Fibroblast of skin of scalp (primary cell): ENCODE measurements at places on chromosomes 1 and 21.

GRCh38 chr21:43864313-43864961, 586 bp upstream of the AGPAT3 start:
- DNase-seq, result peak; percentile 27

DNA sequence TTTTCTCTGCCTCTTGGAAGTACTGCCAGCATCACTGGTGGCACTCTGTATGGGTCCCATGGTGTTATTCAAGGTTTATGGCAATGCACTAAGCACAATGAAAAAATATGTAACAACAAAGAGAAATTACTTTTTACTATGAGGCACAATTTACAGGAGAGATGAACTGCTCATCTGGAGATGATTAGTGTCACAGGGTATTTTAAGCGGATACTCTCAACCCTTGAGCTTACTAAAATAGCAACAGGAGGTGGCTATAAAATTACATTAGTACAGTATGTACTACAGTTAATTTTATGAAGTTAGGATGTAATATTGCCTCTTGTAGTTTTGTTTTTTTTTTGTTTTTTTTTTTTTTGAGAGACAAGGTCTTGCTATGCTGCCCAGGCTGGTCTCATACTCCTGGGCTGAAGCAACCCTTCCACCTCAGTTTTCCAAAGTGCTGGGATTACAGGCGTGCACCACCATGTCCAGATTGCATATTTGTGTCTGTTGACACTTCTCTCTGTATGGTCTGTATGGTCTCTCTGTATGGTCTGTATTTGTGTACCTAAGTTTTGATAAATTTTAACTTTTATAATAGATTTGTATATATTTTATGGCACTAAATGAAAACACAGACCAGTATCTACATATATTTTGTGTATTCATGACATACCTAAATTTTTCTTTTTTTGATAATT, 175.6 kb upstream of the HP1BP3 start:
- peak; percentile 14 for DNase-seq

GRCh38 chr1:5515501-5515900, 476.7 kb downstream of the NPHP4 start:
- no peak for DNase-seq

DNA sequence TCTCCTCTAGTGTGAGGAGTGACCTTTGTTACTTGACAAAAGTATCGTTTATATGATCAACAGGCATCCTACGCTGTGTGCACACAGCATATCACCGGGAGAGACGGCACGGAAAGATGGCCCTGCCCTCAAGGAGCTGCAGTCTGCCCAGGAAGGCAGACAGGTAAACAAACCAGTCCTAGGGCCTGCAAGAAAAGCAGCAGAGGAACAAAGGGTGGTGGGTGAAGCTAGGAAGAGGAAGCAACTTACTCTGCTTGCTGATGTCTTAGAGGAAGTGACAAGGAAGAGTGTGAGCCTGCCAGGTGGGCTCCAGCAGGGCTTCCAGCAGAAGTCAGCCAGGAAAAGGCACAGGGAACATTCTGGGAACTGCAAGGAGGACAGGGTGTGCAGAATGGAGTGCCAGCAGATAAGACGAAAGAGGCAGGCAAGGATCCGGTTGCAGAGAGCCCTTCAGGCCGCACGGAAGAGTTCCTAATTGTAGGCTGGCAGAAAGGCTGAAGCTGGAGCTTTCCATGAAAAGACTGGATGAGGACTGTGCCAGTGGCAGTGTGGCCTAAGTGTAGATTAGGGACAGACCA, 106.7 kb downstream of the SLC45A1 start:
- DNase-seq, result no peak

DNA sequence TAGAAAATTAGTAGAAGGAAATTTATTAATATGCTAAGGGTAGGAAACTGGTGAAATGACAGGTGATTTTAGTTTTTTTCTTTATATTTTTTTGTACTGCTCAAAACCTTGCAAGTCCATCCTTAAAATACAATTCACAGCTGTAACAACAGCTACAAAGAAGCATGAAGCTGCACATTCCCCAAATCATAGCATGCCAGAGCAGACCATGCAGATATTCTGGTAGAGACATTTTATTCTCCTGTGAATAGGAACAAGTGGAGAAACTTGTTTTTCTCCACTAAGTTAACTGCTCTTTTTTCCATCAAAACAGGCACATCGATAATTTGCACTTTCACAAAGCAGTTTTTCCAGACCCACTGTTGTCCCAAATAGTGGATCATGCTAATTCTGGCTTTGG, 1125.7 kb downstream of the BRINP3 start:
- DNase-seq, result no peak

- no peak for DNase-seq
Measured at GRCh38 chr1:91706140-91706957, 179.6 kb downstream of the TGFBR3 start.

- DNase-seq, result peak; percentile 42
Measured at GRCh38 chr21:35468991-35469390, 419.9 kb upstream of the RUNX1 start.

DNA sequence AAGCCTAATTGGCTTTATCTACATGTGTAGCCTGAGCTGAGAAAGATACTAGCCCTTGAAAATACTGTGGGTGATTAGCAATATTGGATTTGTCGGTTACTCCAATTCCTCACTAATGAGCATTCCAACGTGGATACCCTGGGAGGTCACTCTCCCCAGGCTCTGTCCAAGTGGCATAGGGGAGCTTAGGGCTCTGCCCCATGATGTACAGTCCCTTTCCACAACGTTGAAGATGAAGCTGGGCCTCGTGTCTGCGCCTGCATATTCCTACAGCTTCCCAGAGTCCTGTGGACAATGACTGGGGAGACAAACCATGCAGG, 2.6 kb downstream of the RCC1 start:
- DNase-seq, result peak; percentile 23

DNA sequence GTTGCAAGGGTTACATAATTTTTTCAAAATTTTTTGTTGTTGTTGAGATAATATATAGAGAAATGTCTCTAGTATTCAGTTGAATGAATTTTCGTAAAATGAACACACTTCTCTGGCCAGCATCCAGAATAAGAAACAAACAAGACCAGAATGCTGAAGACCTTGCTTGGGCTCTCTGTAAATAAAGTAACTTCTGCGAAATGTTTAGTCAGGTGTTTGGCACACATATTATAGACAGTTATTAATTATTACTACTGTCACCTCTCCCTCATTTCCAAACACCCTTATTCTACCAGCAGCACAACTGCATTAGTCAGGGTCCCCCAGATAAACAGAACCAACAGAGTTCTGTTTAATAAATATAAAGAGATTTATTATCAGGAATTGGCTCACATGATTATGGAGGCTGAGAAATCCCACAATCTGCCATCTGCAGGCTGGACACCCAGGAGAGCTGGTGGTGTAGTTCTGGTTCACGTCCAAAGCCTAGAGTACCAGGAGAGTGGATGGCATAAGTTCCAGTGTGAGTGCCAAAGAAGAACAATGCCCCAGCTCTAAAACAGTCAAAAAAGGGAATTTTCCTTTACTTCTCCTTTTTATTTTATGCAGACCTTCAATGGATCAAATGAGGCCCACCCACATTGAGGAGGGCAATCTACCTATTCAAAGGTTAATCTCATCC, 44.1 kb upstream of the KCND3 start:
- DNase-seq, result no peak

- no peak for DNase-seq
Measured at GRCh38 chr1:211697356-211697755, 21.9 kb upstream of the NEK2 start.

- no peak for DNase-seq
Measured at GRCh38 chr1:161207173-161207572, 5.0 kb downstream of the NDUFS2 start.

- no peak for DNase-seq
Measured at GRCh38 chr1:222229672-222230312, 318.1 kb downstream of the HHIPL2 start.

GRCh38 chr1:32886004-32886827, at the start of gene HPCA:
Gene HPCA, plus strand, starts transcription at chr1:32886491. Its CDS starts 2,408 bp downstream, at chr1:32888899.
- peak; percentile 63 for DNase-seq

GRCh38 chr21:36854391-36854790, 112.1 kb downstream of the HLCS start:
- DNase-seq, result peak; percentile 53

- peak; percentile 75 for DNase-seq
Measured at GRCh38 chr1:39196244-39197215, 8.0 kb upstream of the MACF1 start.

GRCh38 chr1:22262583-22262982, 119.7 kb upstream of the WNT4 start:
- no peak for DNase-seq

DNA sequence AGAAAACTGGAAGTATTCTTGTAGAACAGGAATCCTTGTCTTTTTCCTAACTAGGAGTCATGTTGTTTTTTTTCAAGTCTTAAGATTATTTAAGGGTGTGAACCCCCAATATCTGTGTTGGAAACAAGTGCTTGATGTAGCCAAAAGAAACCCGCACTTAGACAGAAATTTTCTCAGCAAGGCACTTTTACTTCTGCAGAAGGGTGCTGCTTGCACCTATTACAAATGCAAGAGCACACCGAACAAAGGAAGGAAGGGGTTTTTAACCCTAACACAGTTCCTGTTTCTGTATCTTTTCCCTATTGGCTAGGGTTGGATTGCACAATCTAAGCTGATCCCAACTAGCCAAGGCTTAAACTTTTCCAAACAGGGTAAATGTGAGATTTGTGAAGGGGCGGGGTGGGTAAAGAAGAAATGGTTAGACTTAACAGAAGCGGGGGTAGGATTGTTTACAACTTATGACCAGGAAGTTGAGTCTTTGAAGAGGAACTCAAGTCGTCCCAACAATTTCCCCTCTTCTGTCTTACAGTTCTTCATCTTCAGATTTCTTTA, 75.1 kb downstream of the ZFYVE9 start:
- DNase-seq, result no peak

DNA sequence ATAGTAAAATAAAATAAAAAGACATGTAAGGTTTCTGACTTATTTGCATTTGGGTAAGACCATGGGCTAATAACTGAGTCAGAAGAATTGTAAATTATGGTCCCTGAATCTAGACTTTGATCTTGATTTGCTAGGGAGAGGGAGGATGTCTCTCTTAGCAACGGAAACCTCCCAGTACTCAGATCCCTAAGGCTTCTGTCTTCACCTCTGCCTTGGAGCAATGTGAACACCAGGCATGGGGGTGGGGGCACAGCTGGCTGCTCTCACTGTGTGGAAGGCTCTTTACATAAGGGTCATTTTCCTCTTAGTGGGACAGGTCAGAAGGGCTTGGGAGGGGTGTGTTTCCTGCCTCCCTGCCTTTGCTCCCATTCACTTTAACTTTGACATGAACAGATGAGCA, 17.0 kb upstream of the TMEM54 start:
- no peak for DNase-seq

- DNase-seq, result peak; percentile 21
Measured at GRCh38 chr1:21045351-21045750, 131.3 kb downstream of the EIF4G3 start.

- DNase-seq, result peak; percentile 98
Measured at GRCh38 chr21:31559368-31560119, 99.9 kb upstream of the SOD1 start.

GRCh38 chr1:94549706-94550105, 8.1 kb upstream of the F3 start:
- no peak for DNase-seq

DNA sequence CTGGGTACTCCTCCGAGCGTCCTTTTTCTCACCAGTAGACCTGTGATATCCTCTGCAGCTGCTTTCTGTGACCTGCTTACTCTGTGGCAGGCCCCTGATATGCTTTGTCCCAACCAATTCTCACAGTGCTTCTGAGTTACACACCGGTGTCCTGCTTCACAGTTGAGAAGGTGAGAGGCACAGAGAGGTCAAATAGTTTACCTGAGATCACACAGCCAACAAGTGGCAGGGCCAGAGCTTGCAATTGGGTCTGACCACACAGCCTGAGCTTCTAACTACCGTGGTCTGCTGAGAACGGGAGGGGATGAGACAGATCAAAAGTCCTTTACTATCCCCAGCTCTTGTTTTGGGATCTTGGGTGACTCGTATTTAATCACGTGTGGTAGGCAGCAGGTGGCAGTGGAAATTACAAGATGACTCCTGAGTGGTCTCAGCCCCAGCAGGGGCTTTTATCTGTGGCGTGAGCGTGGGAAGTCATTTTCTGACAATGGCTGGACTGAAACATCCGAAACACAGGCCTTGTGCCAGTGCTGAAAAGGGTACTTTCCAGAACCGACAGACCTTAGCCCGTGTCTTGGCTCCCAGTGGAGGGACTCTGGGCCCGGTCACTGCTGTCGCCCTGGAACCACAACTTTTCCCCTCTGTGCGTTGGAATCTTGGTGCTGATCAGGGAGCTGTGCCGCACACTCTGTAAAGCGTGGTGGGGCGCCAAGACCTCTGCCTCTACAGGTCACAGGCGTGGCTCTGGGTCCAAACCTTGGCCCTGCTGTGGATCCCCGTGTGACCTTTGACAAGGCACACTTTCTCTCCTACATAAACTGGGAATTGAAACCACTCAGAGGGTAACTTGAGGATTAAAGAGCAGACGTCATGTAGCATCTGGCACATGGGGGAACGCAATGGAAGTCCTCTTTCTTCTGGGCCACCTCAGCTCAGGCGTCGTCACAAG, 11.9 kb downstream of the THEMIS2 start:
- no peak for DNase-seq

GRCh38 chr1:41542196-41542930, 57.9 kb upstream of the EDN2 start:
- DNase-seq, result peak; percentile 70

DNA sequence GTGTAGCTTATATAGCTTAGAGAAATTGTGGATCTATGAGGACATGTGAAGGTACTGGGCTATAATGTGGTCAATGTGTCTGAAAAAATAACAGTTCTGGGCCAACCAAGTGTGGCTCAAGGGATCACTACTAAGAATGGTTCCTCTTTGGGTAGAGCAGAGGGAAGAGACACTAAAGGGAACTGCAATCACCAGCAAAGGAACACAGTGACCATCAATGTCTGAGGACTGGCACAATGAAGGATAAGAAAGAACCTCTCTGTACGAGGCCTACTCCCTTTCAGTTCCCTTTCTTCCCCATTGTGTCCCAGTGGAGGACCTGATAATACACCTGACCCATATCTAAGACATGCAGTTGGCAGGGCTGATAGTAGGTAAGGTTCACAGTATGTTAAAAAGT, 89.9 kb upstream of the JAK1 start:
- no peak for DNase-seq

GRCh38 chr1:179598631-179599030, 7.0 kb downstream of the TDRD5 start:
- no peak for DNase-seq

DNA sequence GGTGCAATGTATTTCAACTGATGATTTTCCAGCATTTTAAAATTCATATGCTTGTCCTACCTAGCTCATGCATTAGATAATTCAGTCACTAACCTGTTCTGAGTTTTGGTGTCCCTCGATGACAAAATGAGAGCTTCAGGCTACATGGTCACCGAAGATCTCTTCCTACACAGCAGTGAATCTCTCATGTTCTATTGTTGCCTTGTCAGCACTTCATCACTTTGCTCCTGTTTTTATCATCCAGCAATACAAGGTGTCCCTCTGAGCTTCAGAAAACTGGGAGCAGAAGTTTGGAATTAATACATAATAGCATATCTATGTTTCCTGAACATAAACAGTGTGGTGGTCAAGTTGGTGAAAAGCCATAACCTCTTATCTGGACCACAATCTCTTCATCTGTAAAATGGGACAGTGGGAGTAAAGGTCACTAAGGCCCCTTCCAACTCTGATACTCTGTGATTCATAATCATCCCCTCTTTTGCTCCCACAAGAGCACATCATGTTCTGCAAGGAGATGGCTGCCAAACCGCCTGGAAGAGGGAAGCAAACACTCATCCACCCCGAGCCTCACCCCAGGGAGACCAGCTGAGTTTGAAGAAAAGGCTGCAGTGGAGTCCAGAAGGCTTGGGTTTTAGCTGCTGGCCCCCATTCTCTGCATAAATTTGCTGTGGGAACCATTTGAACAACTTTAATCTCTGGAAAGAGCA, 137.9 kb upstream of the F3 start:
- DNase-seq, result no peak

GRCh38 chr21:14875704-14876523, 188.9 kb downstream of the NRIP1 start:
- no peak for DNase-seq
